ENCODE measurements at places on chromosomes 16 and 17. TPM values are rescaled to one million over a fixed set of nuclear protein-coding genes. Genes with fewer than 3 reads are reported as not detected.

The KRT28 gene
- total RNA-seq: not detected

The C16orf92 gene
- not detected for total RNA-seq

The PRR15L gene
- total RNA-seq: not detected

The SLC9A5 gene
- 9.2 TPM for total RNA-seq

The ZNF469 gene
- 7.6 TPM for total RNA-seq

The TVP23A gene
- total RNA-seq: 18.6 TPM

The HSD17B2 gene
- not detected for total RNA-seq

The OTOP3 gene
- total RNA-seq: not detected

The PAFAH1B1 gene
- 305 TPM for total RNA-seq

The GCGR gene
- total RNA-seq: not detected

The ELMO3 gene
- 1.9 TPM for total RNA-seq

The MYH2 gene
- not detected for total RNA-seq

The COX6A2 gene
- not detected for total RNA-seq

The SLC16A13 gene
- 2.7 TPM for total RNA-seq

The MAP2K3 gene
- total RNA-seq: 29.1 TPM

The ATP1B2 gene
- 296 TPM for total RNA-seq

The CD68 gene
- 7.8 TPM for total RNA-seq

The GPRC5C gene
- 12.4 TPM for total RNA-seq

The CEP95 gene
- 53.8 TPM for total RNA-seq

The BFAR gene
- 29.2 TPM for total RNA-seq

The CD300E gene
- 0.18 TPM for total RNA-seq

The SGCA gene
- total RNA-seq: not detected

The TPSB2 gene
- total RNA-seq: not detected

The ADAD2 gene
- total RNA-seq: 1.3 TPM

The DNAAF1 gene
- 7.5 TPM for total RNA-seq

The TOP2A gene
- total RNA-seq: 1.3 TPM

The TLCD1 gene
- 5.2 TPM for total RNA-seq

The HOXB3 gene
- not detected for total RNA-seq

The EVPL gene
- total RNA-seq: 1.7 TPM

The TPSD1 gene
- total RNA-seq: 1.6 TPM

The MAP2K4 gene
- 140 TPM for total RNA-seq

The TMC8 gene
- total RNA-seq: 5.3 TPM

The GAS2L2 gene
- 1.8 TPM for total RNA-seq

The EME1 gene
- 0.55 TPM for total RNA-seq

The CDH5 gene
- total RNA-seq: 11.9 TPM

The GRIN2A gene
- total RNA-seq: 158 TPM

The TP53TG3B gene
- not detected for total RNA-seq

The CEMP1 gene
- 0.41 TPM for total RNA-seq

The SP6 gene
- 0.30 TPM for total RNA-seq

The TTLL6 gene
- total RNA-seq: 1.0 TPM

The DNAI2 gene
- total RNA-seq: not detected

The CACNG4 gene
- total RNA-seq: 7.7 TPM

The CNTROB gene
- 25.8 TPM for total RNA-seq

The CNP gene
- 562 TPM for total RNA-seq

The FBXW10 gene
- 0.46 TPM for total RNA-seq

The DPEP3 gene
- total RNA-seq: not detected

Data from dorsolateral prefrontal cortex (tissue), 122 donors.